ENCODE measurements at places on chromosomes 4 and X. TPM values are rescaled to one million over a fixed set of nuclear protein-coding genes. Genes with fewer than 3 reads are reported as not detected.

Gene SPANXN3
- total RNA-seq, result not detected

Gene TECRL
- not detected for total RNA-seq

Gene LDB2
- not detected for total RNA-seq

Gene ABLIM2
- 2.0 TPM for total RNA-seq

Gene HERC5
- total RNA-seq, result 29.4 TPM

Gene RHOXF1
- 4.7 TPM for total RNA-seq

Gene SYTL4
- total RNA-seq, result 0.22 TPM

Gene DCAF4L1
- total RNA-seq, result 0.44 TPM

- H3K27ac ChIP-seq, result no peak overlapping the region
- H3K36me3 ChIP-seq, result peaks cover 14% of the 10 kb centered on the region
- peaks cover 9% of the 10 kb centered on the region for H3K4me1 ChIP-seq
- no peak overlapping the region for H3K4me3 ChIP-seq
- H3K27me3 ChIP-seq, result no peaks in the 10 kb centered on the region
Measured at GRCh38 chr4:4415806-4416805, 29.2 kb downstream of the NSG1 start.

- H3K27me3 ChIP-seq, result peaks cover 11% of the 10 kb centered on the region
- no peak overlapping the region for H3K27ac ChIP-seq
- peaks cover 5% of the 10 kb centered on the region for H3K4me1 ChIP-seq
- H3K36me3 ChIP-seq, result no peaks in the 10 kb centered on the region
Measured at GRCh38 chrX:102129473-102129872, 4.0 kb downstream of the TCEAL2 start.

DNA sequence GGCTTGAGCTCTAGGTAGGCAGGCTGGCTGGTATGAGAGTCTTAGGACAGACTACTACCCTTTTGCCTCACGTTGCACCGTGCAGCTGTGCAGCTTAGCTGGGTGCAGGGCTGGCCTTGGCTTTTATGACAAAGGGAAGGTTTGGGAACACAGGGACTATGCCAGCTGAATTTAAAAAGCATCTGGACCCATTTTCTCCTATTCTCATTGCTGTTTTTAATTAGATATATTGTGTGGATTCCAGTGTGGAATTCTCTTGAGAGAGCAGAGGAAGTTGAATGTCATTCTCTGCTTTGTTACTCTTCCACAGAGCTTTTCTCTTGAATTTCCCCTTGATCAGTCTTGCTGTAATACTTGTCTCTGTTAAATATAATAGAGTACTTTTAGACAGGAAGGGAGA is 192.7 kb downstream of the ZNF330 start:
- no peak for DNase-seq
- H3K36me3 ChIP-seq, result no peaks in the 10 kb centered on the region
- no peaks in the 10 kb centered on the region for H3K4me1 ChIP-seq
- no peak overlapping the region for H3K4me3 ChIP-seq

DNA sequence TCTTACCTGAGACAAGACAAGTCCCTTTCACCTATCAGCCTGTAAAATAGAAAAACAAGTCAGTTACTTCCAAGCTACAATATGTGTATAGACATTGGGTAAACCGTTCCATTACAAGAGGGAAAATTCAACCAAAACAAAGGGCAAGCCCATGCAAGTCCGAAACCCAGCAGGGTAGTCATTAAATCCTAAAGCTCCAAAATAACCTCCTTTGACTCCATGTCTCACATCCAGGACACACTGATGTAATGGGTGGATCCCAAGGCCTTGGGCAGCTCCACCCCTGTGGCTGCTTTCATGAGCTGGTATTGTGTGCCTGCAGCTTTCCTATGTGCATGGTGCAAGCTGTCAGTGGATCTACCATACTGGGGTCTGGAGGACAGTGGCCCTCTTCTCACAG is 14.7 kb upstream of the FAM47B start:
- no peaks in the 10 kb centered on the region for H3K4me1 ChIP-seq
- no peaks in the 10 kb centered on the region for H3K27me3 ChIP-seq
- H3K36me3 ChIP-seq, result no peaks in the 10 kb centered on the region

GRCh38 chr4:93646233-93646930 is 182.2 kb upstream of the ATOH1 start:
- H3K27ac ChIP-seq, result no peak overlapping the region
- H3K4me3 ChIP-seq, result no peak overlapping the region
- H3K4me1 ChIP-seq, result no peaks in the 10 kb centered on the region
- H3K36me3 ChIP-seq, result no peaks in the 10 kb centered on the region
- no peak for DNase-seq

GRCh38 chrX:112997991-112998390 is 157.4 kb upstream of the AMOT start:
- no peak overlapping the region for H3K4me3 ChIP-seq
- no peaks in the 10 kb centered on the region for H3K36me3 ChIP-seq
- no peaks in the 10 kb centered on the region for H3K27me3 ChIP-seq
- DNase-seq, result no peak
- H3K4me1 ChIP-seq, result no peaks in the 10 kb centered on the region

- H3K4me3 ChIP-seq, result peak overlapping the region; percentile 97
- peak overlapping the region; percentile 82 for H3K27ac ChIP-seq
- DNase-seq, result no peak
- peaks cover 10% of the 10 kb centered on the region for H3K36me3 ChIP-seq
- H3K27me3 ChIP-seq, result no peaks in the 10 kb centered on the region
Measured at GRCh38 chr4:67702166-67702565, 1.2 kb upstream of the UBA6 start.

- H3K4me3 ChIP-seq, result no peak overlapping the region
- H3K36me3 ChIP-seq, result peaks cover 41% of the 10 kb centered on the region
- H3K27me3 ChIP-seq, result no peaks in the 10 kb centered on the region
Measured at GRCh38 chr4:176333076-176333475, 13.3 kb downstream of the SPCS3 start.

GRCh38 chrX:137401092-137401491 is 164.8 kb upstream of the ZIC3 start:
- no peak overlapping the region for H3K4me3 ChIP-seq
- H3K27ac ChIP-seq, result no peak overlapping the region
- no peaks in the 10 kb centered on the region for H3K36me3 ChIP-seq
- no peaks in the 10 kb centered on the region for H3K4me1 ChIP-seq

DNA sequence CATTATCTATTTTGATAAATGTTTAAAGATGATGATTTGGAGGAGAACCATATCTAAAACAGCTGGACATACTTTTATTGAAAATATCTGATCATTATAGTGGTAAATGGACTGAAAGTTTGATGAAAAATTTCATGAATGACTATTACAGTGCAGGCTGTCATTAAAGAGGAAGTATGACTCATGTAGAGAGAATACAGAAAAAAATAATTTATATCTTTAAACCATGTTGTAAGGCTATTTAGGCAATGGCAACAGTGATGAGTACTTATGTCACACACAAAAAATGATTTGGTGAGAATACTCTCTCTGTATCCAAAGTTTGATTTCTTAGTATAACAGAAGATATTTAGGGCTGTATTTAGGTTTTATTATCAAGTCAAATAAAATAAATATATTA is 3.9 kb upstream of the GLRB start:
- no peaks in the 10 kb centered on the region for H3K36me3 ChIP-seq
- H3K27ac ChIP-seq, result no peak overlapping the region
- no peak for DNase-seq

DNA sequence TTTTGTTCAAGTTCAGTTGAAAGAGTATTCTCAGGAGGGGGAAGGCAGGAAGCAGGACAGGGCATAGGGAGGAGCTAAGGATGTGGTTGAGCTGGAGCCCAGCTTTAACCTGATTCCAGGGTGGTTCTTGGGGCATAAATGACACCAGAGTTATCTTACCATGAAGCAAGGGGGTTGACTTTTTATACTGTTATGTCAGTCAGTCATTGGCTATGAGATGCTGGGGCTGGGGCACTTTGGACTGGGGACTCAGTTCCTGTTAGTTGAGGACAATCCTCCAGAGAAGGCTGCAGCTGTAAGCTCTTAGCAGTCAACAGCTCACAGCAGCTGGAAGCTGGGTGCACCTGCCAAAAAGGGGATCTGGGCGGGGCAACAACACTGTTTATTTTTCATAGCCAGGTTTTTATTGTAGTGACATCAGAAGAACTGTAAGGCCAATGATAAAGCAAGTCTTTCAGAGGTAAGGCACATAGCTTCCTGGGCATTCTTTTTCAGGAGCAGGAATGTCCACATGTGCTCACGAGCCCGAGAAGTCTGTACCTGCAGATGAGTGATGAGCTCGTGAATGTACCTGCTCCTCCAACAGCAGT is 78.5 kb downstream of the MID1IP1 start:
- H3K27me3 ChIP-seq, result no peaks in the 10 kb centered on the region
- no peaks in the 10 kb centered on the region for H3K4me1 ChIP-seq
- H3K36me3 ChIP-seq, result no peaks in the 10 kb centered on the region
- no peak for DNase-seq
- no peak overlapping the region for H3K4me3 ChIP-seq
- no peak overlapping the region for H3K27ac ChIP-seq

GRCh38 chrX:49071877-49072711 is 1.7 kb downstream of the PRAF2 start:
- DNase-seq, result no peak
- H3K36me3 ChIP-seq, result peaks cover 7% of the 10 kb centered on the region
- H3K27ac ChIP-seq, result no peak overlapping the region
- no peaks in the 10 kb centered on the region for H3K27me3 ChIP-seq
- H3K4me1 ChIP-seq, result peaks cover 12% of the 10 kb centered on the region
- H3K4me3 ChIP-seq, result no peak overlapping the region

- no peak overlapping the region for H3K27ac ChIP-seq
- H3K4me3 ChIP-seq, result no peak overlapping the region
- DNase-seq, result no peak
- no peaks in the 10 kb centered on the region for H3K27me3 ChIP-seq
- no peaks in the 10 kb centered on the region for H3K4me1 ChIP-seq
Measured at GRCh38 chr4:156781852-156782251, 189.7 kb downstream of the PDGFC start.

DNA sequence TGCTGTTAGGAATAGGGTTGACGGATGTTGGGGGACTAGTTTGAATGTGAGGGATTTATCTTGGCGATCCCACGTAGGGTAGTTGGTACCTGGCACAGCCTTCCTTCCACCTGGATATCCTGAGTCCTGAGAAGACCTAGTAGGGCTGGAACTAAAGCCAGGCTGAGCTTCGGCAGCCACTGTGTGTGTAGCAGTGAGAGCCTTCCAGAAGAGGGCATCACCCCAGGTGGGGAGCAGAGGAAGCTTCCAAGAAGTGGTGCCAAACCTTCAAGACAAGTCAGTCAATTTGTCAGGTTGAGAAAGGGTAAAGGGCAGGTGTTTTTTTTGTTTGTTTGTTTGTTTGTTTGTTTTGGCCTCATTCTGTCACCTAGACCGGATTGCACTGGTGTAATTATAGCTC is 1.2 kb upstream of the FGFBP2 start:
- no peak for DNase-seq
- H3K27me3 ChIP-seq, result no peaks in the 10 kb centered on the region
- no peak overlapping the region for H3K27ac ChIP-seq
- H3K4me3 ChIP-seq, result no peak overlapping the region
- no peaks in the 10 kb centered on the region for H3K4me1 ChIP-seq
